ENCODE measurements at places on chromosomes 6 and 20.
A peak's percentile ranks its signal among the peaks of the same experiment; 100 is the strongest.

DNA sequence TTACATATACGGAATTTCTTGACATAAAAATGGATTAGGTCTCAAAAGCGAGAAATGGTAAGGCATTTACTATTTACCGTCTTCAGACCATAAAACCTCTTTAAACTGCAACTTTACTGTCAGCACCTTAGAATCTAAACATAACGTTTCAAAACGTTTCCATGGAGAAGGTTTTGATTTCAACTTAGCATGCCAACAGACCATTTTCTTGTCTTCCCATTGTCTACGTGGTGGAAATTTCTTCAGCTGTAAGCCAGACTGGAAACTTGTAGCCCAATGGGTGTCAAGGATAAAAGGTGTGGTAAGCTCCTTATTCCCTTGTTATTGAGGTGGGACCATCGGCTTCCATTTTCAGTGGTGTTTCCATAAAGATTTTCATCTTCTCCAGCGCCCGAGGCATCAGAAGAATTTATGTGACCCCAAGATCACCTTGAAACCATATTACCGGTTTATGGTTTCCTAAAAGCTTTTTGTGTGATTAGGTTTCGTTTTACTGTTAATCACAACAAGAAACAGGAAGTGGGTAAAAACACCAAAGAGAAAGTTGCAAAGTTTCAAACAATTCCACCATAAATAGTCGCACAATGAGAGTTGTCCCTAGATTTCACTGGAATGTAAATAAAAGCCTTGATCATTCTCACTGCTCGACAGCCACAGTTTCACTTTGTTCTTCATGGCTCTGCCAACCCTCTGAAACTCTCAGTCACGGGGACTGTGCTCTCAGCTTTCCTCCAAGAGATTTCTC lies 63.0 kb upstream of the CD2AP start:
- DNase-seq: peak; percentile 32

GRCh38 chr20:32958574-32958973 lies 45.7 kb downstream of the SUN5 start:
- no peak for DNase-seq

GRCh38 chr6:152943260-152943897 lies 39.5 kb downstream of the FBXO5 start:
- peak; percentile 97 for DNase-seq

DNA sequence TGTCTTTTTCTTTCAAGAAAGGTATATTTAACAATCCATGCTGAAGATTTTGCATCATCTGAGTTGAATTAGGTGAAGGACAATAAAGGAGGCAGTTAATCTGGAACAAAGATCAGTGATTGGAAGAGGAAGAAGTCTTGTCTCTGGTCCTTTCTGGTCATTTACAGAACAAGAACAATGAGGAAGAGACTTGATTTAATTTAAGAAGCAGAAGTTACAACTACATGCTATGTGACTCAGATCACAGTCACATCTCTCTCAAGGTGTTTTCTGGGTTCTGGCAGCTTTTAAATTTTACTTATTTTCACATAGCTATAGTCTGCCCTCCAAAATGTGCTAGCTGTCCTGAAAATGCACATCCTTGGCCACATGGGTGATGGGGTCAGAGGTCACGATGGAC lies 53.5 kb upstream of the DEK start:
- peak; percentile 39 for DNase-seq

DNA sequence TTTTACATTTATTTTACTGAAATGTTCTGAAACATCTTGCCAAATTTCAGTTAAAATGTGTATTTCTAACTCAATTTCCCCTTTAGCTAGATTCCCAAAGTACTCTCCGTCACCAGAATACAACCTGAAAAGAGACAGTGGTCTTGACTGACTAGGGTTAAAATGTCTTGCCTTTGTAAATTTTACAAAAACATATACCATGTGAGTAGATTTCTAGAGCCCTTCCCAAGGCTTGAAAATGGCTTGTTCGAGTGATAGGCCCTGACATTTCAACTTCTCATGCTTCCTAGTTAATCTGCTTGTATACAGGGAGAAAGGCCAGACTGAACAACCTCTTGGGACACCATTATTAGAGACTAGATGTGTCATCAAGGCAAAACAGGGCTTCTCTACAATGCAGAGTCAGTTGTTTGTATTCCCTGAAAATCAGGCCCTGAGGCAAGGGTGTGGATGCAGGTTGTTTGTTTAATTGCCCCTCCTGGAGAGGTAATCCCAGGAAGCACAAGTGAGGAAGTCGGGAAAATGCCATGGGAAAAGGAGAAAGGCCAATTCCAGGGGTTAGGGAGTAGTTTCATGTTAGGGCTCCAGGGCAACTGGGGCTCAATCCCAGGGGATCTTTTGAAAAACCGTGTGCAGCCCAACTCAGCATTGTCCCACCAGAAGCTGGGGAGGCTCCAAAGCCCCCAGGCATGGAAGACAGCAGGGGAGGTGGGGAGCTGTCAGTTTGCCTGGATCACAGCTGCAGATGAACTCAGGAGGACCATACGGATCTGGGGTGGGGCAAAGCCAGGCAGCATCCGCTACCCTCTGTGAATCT lies 11.6 kb upstream of the TFB1M start:
- no peak for DNase-seq

DNA sequence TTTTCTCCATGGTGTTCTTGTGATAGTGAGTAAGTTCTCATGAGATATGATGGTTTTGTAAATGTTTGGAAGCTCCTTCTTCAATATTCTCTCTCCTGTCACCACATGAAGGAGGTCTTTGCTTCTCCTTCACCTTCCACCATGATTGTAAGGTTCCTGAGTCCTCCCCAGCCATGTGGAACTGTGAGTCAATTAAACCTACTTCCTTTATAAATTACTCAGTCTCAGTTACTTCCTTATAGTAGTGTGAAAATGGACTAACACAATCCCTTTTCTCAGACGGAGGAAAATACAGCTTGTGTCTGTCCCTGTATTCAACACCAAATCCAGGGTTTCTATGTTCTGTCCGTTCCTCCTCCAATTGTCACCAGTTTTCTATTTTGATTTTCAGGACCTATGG lies 181.0 kb downstream of the ALDH8A1 start:
- DNase-seq: peak; percentile 14

DNA sequence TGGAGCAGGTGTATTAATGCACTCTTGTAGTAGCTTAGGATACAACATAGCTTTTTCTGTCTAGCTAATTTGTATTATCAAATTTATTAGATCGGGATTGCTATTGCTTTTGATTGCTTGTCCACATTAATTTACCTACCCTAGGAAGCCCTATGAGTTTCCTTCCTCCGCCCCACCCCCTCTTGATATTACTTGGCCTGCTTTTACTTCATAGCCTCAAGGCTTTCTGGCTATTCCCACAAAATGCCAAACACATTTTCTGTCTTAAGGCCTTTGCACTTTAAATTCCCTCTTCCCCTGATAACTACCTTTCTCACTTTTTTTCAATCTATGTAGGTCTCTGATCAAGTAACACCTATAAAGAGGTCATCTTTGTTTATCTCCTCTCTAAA lies 99.1 kb upstream of the PRSS16 start:
- DNase-seq: no peak

GRCh38 chr20:1130058-1130694 lies 11.8 kb downstream of the PSMF1 start:
- no peak for DNase-seq

GRCh38 chr20:36574366-36575135 lies 1.2 kb downstream of the TGIF2 start:
- DNase-seq: peak; percentile 15

DNA sequence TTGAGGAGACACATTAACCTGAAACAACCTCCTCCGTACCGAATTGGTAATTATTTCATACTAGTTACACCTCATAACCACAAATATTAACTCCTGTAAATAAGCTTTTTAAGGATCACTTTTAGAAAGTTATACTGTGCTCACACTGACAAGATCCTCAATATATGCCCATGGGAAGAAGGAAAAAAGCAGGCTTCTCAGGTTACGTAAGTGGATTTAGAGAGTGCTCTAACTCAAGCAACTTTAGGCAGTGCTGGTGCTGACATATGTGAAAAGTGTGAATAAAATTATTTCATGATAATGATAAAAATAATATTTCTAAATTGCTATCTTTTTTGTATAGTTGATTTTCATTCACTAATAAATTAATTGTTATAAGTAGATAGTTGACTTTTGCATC lies 76.1 kb downstream of the PRKN start:
- no peak for DNase-seq

- peak; percentile 55 for DNase-seq
Observed at GRCh38 chr6:12577124-12577850, 139.3 kb upstream of the PHACTR1 start.

DNA sequence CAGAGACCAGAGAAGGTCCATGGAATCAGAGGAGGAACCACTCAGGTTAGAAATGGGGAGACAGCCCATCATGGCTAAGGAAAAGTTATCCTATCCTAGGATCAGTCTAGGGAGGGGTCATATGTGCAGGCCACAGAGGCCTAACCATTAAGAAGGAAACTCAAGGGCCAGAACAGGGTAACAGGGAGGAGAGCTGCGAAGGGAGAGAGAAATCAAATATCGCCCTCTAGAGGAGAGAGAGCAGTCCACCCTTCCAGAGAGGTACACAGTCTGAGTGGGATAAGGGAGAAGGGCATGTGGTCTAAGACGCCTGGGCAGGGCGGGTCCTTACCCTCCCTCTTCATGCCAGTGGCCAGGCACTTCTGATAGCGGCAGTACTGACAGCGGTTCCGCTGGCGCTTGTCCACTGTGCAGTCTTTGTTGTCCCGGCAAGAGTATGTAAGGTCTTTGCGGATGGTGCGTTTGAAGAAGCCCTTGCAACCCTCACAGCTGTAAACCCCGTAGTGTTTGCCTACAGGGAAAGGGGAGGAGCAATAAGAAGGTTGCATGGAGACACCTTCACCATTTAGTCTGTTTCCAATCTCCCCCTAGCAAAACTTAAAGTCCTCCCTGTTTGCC lies 2.9 kb downstream of the RXRB start:
- peak; percentile 71 for DNase-seq

- no peak for DNase-seq
Observed at GRCh38 chr6:34955442-34955841, 66.4 kb downstream of the ANKS1A start.

DNA sequence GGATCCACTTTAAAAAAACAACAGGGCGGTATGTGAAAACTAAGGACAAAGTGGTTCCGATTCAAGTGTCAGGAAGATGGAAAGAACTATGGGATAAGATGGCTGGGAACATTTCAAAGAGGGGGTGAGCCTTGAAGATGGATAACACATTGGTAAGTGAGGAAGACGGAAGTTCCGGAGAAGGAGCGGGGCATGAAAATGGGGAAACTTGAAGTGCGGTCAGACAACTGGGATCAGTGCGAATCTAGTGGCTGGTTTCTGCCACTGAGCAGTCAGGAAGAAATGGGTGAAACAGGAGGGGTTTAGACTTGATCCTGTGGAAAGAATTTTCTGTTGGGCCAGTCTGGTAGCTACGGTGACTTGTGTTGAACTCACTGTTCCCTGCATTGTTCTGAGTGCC lies 1.2 kb downstream of the NAA20 start:
- DNase-seq: no peak

DNA sequence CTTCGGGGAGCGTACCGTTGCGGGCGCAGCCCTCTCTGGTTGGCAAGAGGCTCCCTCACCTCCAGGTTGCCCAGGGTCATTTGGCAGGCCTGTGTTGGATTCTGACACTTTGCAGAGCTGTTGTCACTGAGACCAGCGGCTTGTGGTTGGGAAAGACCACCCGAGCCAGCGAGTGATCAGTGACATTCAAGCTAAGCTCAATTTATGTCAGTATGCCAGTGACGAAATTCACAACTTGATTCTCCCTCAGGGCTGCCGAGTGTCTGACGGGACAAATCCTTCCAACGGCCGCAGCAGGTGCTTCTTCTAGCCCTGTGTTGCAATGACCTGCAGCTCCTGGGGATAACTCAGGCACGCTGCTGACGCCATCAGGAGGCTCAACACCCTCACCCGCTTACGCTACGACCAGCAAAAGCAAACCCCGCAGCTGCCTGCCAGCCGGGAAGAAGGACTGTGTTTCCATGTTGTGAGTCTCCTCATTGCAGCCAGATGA lies 16.9 kb upstream of the SLC22A2 start:
- no peak for DNase-seq

DNA sequence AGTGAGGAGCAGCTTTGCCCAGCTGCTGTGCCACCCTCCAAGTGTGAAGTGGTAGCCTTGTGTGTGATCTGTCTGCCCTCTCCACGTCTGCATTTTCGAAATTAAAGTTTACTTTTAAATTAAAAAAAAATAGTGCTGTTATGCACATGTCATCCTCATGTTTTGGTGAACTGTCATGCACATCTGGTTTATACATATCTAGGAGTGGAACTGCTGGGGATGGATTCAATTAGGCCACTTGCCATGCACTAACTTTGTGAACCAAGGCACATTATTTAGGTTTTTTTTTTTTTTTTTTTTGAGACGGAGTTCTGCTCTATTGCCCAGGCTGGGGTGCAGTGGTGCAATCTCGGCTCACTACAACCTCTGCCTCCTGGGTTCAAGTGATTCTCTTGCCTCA lies 3.6 kb downstream of the GTSF1L start:
- DNase-seq: no peak

- peak; percentile 30 for DNase-seq
Observed at GRCh38 chr6:139708337-139709199, 334.1 kb upstream of the CITED2 start.

GRCh38 chr6:30656513-30656912 lies 9.6 kb downstream of the C6orf136 start:
- no peak for DNase-seq

DNA sequence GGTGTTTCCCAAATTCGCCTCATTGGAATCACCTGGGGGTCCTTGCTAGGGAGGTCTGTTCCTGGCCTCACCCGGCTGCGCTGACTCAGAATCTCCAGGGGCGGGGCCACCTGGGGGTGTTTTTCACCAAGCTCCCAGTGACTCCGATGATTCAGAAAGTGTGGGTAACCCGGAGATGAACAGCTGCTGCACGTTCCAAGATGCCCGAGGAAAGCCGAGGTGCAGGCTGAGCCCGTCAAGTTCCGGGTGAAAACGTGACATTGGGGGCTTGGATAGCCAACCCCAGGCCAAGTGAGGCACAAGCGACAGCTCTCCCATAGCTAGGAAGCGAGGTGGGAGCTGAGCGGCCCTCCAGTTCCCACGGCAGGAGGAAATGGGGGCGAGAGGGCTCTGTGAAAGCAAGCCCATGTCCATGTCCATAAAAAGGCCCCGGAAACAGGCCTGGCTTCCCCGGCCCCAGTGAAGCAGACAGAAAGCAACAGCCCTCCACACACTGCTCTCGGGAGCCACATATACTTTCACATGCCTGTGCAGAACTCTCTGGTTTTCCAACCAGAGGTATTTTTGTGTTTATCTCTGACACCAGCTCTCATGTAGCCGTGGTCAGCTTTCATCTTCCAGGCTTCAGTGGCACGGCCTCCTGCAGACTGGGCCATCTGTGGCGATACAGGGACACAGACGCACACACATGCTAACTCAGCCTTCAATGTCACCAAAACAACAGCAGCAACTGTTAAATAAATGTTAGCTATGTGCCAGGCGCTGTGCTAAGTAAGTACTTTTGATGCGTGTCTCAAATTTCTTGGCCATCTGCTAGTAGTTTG lies 90.7 kb upstream of the CCDC28A start:
- peak; percentile 95 for DNase-seq

DNA sequence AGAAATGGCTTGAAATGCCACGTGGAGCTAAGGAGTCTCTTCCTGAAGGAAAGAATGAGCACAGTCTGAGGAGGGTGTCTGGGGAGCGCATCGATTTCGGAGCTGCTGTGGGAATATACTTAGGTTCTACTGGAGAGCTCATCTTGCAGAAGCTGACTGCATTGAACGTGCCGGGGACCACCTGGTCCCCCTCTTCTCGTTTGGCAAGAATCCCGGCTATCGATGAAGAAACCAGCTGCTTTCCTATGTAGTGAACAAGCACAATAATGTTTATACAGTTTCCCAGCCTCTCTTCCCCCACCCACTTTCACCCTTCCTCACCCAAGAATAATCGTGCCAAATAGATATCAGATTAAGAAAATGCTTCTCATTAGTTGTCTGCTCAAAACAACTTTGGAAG lies 242.5 kb downstream of the PACRG start:
- DNase-seq: no peak
